ENCODE measurements at places on chromosomes 4 and X.
A peak's percentile ranks its signal among the peaks of the same experiment; 100 is the strongest.

GRCh38 chrX:4225086-4225485, 511.6 kb upstream of the PRKX start:
- no peak for DNase-seq

DNA sequence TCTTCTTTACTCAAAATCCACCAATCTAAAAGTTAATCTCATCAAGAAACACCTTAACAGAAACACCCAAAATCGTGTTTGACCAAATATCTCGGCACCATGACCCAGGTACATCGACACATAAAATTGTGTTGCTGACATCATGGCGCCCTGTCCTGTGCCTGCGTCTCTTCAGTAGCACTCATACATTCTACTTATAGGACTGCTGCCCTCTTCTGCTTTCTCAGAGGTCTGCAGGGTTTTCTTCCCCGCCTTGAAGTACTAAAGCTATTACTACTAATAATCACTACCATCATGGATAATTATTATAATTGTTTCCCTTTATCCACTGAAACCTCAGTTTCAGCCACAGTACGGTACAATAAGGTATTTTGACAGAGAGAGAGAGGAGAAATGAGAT, 1403.1 kb upstream of the TENM3 start:
- DNase-seq: no peak

DNA sequence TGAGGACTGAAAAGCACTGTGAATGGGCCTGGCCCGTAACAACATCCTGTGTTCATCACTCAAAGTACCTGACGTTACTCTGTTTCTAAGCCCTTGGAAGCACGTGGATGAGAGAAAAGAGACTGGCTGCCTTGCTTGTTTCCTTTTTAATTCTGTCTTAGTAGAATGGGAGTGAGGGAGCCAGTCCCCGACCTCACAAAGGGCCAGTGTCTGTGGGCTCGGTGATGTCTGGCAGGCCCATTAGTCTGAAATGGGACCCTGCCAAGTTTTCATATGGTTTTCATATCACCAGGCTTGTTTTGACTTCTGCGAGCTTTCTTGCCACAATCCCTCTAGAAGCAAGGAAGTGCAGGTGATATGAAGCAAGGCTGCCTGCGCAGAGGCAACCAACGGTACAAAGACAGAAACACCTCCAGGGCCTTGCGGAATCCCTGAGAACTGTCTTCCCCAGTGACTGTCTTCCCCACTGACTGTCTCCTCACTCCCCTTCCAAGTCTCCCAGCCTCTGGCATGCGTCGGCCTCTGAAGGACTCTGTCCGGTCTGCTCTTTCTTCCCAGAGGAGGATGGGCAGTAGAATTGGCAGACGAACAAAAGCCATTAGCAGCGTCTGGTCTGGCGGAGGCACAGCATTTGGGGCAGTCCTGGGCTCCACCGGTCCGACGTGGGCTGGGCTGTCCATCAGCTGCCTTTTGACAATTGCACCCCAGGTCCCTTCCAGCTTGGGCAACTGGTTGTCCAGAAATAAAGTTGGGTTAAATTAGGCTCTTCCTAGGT, 20.2 kb upstream of the RASL11B start:
- DNase-seq: no peak

- no peak for DNase-seq
Measured at GRCh38 chrX:24266996-24267395, 46.9 kb downstream of the SUPT20HL2 start.

DNA sequence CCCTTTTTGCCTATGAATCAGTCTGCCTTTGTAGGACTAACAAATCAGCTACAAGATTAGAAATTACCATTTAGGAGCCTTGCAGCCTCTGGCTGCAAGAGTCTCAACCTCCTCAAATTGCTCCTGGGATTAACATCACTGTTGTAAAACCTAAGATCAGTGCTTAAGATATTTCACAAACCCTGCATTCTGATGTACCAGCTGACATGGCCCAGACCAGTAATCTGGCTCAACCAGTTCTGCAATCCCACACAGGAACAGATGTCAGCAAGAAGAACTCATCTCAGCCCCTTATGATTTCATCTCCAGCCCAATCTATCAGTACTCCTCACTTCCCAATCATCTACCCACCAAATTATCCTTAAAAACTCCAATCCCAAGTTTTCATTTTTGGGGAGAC, 32.5 kb upstream of the AADAT start:
- no peak for DNase-seq

GRCh38 chrX:40318076-40318475, 220.3 kb upstream of the BCOR start:
- DNase-seq: no peak

- no peak for DNase-seq
Measured at GRCh38 chrX:28223469-28223868, 242.2 kb upstream of the DCAF8L1 start.

GRCh38 chrX:142089193-142089592, 115.9 kb downstream of the MAGEC2 start:
- DNase-seq: no peak

DNA sequence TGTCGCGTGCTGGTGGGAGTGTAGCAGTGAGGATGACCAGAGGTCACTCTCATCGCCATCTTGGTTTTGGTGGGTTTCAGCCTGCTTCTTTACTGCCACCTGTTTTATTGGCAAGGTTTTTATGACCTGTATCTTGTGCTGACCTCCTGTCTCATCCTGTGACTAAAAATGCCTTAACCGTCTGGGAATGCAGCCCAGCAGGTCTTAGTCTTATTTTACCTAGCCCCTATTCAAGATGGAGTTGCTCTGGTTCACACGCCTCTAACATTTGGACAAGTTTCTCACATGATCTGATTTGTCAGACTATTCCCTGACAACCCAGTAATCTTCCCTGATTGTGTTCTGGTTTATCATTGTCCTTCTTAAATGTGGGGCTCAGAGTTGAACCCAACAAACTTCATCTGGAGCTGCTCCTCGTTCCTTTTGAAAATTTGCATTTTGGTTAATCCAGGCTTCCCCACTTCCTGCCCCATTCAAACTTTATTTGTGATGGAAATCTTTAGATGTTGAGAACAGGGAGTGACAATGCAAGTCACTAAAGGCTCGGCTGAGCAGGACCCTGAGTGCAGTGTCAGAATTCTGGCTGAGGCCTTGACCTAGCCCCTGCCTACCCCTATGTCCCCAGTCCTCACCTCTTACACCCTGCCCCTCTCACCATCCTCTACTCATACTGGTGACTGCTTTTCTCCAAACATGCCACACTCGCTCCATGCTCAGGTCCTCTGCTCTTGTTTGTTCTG, 226.8 kb downstream of the STIM2 start:
- DNase-seq: no peak

DNA sequence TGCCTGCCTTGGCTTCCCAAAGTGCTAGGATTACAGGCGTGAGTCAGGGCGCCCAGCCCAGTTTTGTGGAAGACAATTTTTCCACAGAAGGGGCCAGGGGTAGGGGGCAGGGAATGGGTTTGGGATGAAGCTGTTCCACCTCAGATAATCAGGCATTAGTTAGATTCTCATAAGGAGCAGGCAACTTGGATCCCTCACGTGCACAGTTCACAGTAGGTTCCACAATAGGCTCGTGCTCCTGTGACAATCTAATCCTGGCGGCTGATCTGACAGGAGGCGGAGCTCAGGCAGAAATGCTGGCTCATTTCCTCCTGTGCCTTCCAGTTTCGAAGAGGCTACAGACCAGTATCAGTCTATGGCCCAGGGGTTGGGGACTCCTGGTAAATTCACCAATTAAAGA, 491.6 kb upstream of the AADAT start:
- DNase-seq: no peak

DNA sequence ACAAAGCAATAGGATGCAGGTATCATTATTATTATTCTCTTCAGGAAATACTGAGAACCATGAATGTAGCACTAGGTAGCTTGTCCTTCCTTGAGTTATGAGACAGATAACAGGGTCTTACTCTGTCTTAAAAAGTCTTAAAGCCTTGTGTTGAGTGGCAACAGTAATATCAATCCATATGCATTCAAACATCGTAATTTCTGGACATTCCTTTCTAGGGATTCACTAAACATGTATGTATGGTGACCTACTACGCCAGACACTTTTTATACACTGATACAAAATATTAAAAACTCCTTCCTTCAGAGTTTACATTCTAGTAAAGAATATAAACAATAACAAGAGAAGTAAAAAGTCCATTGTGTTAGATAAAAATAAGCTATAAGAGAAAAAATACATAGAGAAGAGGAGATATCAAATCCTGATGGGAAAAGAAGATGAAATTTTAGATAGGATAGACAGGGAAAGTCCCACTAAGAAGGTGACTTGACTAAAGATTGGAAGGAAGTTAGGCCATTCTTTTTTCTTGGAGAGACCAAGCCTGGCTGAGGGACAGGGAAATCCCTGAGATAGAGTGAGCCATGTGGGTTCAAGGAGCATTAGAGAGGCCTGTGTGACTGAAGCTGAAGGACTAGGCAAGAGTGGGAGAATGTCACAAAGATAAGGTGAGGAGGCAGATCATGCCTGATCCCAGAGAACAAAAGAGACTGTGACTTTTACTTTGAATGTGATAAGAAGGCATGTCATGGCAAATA, 5.0 kb upstream of the DDX60L start:
- no peak for DNase-seq

DNA sequence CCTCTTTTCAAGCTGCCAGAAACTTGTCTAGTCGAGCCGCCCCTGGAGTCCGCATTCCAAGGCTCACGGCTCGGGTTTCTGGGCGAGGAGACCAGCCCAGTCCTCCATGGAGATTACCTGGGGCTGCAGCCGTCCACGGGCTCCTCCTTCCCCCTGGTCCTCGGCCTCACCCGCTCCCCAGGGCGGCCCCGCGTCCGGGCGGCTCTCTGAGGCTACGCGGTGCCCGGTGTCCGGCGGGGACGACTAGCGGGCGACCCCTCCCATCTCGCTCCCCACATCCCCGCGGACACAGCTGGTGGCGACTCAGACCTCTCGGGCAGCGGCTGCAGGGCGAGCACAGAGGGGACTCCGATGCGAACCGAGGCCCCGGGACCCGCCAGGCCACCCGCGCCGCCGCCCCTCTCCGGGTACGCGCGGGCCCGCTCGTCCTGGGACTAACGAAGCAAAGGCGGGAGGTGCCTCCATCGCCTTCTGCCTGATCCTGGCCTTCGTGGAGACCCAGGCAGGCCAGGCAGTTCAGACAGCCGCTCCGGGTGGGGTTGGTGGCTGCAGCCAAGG, 159.4 kb downstream of the TRAM1L1 start:
- DNase-seq: no peak

DNA sequence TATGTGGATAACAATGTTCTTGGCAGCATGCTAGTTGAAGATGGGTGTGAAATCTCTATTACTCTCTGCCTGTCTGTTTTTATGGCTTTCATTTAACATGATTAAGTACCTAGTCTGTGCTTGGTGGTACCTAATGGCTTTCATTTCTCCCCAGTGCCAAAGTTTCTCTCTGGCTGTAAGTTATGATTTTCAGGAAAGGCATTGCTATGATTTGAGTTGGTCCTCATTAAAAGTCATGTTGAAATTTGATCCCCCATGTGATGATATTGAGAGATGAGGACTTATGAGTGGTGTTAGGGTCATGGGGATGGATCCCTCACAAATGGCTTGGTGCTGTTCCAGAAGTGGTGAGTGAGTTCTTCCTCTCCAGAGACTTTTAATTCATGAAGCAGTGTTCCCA, 162.4 kb upstream of the IL15 start:
- DNase-seq: no peak

- DNase-seq: peak; percentile 1
Measured at GRCh38 chr4:36414248-36414647, 132.8 kb downstream of the DTHD1 start.

DNA sequence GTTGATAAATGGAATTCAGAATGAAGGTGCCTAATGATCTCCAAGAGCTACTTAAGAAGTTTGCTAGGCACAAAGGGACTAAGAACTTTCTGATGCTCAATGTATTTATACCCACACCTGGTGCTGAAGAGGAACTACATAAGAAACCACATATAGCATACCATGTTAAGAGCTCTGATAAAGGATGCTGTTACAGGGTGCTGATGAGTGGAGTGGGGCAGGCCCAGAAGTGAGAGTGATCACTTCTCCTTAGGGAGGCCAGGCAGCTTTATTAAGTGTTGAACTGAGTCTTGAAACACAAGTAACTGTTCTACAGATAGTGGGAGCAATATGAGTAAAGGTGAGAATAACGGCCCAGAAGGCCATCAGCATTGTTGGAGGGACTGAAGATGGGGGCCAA, 68.3 kb upstream of the CHRDL1 start:
- no peak for DNase-seq

GRCh38 chr4:56388306-56388705, 1.0 kb upstream of the AASDH start:
- DNase-seq: no peak

DNA sequence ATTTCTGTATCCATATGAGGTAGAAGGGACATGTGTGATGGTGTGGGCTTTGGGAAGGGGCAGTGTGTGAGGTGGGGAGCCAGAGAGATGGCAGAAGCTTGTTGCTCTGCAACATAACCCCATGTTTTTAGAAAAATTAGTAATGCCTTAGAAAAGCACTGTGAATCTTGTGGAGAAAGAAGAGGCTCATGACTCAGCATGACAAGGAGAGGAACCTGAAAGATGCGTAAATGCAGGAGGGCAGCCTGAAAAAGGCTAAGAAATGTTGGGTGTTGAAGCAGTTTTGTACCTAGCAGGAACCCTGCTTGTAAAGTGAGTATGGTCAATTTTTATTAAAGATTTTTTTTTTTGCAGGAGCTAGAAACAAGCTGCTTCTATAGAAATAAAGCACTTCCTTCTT, 59.8 kb downstream of the ARSJ start:
- DNase-seq: no peak

GRCh38 chr4:23952258-23952657, 62.4 kb upstream of the PPARGC1A start:
- DNase-seq: no peak

- no peak for DNase-seq
Measured at GRCh38 chr4:100935090-100935489, 412.2 kb downstream of the PPP3CA start.

DNA sequence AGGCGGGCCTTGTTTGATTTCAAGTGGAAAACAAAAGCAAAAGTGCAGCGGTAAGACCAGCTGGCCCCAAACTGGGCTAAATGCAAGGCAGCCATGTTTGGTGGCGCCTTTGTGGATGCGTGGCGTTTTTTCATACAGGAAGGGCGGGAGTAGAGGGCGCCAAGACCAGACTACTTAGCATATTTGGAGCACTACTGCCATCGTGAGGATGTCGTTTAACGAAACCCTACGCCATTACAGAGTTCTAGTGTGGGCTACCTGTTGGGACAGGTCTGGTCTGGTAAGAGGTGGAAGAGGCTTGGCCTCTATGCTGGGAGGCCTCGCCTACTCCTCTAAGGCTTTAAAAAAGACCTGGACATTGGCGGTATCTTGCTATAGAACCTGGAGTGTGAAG, 230.7 kb upstream of the STK26 start:
- no peak for DNase-seq

GRCh38 chrX:6732101-6732500, 197.2 kb upstream of the VCX3A start:
- no peak for DNase-seq

DNA sequence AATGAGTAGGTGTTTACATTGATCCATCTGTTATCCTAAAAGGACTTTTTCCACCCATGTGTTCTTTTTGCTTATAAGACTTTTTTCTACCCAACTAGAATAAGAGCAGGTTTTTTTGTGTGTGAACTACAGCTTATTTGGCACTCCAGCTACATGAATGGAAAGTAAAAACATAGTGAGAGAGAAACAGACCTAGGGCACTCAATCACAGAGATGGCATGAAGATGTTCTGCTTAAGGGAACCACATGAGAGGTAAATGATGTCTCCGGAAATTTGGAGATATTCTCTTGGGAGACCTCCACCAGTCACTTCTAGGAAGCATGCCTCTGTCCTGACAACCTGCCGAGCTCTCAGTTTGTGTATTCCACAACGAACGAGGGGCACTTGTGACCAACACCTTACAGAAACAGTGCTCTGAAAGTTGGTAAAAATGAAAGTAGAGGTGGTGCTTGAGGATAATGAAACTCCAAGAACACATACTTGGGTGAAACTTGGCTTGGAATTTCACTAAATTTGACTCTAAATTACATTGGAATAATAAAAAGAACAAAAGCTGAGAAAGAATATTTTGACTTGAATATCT, 788.4 kb upstream of the GALNTL6 start:
- DNase-seq: no peak
